ENCODE measurements at places on chromosomes 5 and 9.

GRCh38 chr5:143168171-143168741 is 235.2 kb downstream of the NR3C1 start:
- DNase-seq, result no peak

DNA sequence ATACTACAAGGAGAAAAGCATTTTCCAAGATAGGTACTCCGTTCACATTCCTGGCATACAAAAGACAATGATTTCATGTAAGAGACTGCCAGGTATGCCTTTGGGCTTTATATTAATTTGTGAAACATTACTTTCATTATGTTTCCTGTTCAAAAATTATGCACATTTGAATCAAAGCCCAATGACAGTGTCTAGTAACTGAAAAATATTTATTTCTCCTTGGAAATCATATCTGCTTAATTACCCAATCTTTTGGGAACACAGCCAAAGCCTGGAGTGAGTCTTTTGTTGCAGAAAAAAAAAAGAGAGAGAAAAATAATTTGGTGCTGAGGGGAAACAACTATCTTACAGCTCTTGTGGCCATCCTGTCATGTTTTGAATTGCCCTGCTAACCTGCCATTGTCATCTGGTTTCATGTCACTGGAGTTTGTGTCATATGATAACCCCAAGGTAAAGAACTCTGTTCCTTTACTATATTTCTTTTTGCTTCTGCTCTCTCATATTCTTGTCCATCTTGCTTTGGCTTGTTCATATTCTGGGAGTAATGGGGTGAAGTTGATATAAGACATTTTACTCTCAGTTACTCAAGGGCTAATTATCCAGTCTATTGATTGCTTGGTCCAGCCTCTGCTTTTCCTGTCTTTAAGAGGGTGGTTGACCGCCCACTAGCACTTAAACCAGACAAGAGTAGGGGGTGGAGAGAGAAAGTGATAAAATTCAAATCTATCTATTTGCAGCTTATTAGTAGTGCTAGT is 238.3 kb upstream of the NUDT12 start:
- no peak for DNase-seq

GRCh38 chr9:72981433-72981832 is 28.6 kb upstream of the ALDH1A1 start:
- DNase-seq, result no peak

DNA sequence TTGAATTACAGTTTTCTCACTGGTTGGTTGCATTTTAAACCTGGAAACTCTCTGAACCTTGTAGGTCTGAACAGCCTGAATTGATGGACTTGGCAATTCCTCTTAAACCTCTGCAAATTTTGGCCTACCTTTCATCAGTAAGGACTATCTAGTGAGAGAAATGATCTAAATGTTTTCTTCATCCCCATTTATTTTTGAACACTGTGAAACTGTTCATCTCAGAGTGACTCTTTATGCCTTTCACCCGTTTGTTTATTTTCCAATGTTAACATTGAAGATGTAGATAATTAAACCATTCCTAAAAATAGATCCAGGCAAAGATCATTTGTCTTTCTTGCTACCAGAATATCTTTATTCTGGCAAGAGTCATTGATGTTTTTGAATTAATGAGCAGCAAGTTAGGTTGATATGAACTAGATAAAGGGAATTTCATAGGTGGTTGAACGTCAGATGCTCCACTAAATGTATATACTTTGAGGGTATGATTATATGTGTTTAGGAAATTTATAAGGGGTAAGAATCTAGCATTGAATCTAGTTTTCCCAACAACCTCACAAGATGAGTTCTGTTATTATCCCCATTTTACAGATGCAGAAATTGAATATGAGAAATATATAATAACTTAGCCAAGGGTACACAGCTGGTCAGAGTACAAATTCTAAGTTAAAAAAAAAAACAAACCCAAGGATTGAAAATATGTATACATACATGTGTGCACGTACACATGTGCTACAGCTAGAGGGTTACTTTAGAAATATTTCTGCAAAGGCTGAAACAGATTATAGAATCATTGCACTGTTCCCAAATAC is 3.4 kb downstream of the CPEB4 start:
- DNase-seq, result no peak

GRCh38 chr9:92612292-92612691 is 57.6 kb downstream of the IPPK start:
- DNase-seq, result no peak

- no peak for DNase-seq
These were observed 532.3 kb upstream of the ZNF608 start for GRCh38 chr5:125278711-125279110.

GRCh38 chr5:149437391-149438040 is 58.4 kb upstream of the IL17B start:
- no peak for DNase-seq

- DNase-seq, result no peak
These were observed 639.4 kb downstream of the SEMA5A start for GRCh38 chr5:8906303-8906967.

GRCh38 chr9:95083086-95083768 is 234.3 kb downstream of the FANCC start:
- no peak for DNase-seq

- no peak for DNase-seq
These were observed 247.5 kb downstream of the ARRDC3 start for GRCh38 chr5:91135475-91136248.

DNA sequence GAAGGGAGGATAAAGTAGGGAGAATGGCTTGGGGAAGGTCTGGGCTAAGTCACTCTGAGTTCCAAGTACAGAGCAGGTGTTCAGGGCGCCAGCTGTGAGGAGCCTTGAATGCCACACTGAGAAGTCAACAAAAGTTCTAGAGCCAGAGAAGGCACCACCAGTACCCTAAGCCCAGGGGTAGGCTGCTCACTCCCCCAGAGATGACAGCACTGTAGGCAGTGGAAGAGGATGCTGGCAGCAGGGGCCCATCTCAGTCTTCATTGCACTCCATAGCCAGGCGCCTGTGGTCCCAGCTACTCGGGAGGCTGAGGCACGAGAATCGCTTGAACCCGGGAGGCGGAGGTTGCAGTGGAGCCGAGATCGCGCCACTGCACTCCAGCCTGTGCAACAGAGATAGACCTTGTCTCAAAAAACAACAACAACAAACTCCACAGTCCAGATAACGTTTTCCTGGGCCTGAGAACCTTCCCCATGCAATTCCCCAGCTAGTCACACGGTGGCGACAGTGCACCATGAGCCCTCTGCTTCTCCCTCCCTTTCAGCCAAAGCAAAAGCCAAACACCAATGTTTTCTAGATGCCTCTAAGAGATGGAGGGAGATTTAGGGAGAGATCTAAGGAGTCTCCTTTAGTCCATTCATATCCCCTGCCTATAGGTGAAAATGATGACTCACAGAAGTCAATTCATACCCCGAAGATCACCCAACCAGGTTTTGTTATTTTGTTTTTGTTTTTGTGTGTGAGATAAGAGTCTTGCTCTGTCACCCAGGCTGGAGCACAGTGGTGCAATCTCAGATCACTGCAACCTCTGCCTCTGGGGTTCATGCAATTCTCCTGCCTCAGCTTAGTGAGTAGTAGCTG is 19.8 kb upstream of the NSD1 start:
- DNase-seq, result peak; percentile 88

GRCh38 chr5:53543401-53543800 is 17.0 kb upstream of the NDUFS4 start:
- no peak for DNase-seq

- no peak for DNase-seq
These were observed 1.2 kb downstream of the TTC33 start for GRCh38 chr5:40754381-40755092.

DNA sequence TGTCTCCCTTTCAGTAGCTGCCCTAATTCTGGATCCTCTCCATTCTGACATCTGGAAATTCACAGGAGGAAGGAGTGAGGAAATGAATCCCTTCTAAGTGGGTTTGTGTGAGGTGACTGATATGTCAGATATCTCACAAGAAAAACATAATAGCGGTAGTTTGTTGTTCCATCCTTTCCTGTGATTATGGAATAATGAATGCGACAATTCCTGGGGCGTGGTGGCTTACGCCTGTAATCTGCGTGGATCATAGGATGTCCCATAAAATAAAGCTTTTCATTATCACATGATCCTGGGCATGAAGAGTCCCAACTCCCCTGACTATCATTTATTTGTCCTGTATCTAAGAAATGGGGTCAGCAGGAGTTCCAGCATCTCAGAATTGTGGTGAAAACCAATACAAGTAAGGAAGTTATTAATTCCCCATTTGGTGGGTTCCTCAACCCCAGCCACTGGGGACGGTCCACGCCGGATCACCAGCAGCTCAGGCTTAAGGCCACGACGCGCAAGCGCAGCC is 375 bp upstream of the C5orf24 start:
- no peak for DNase-seq

GRCh38 chr5:177552839-177553455 is 1.4 kb downstream of the FAM193B start:
- DNase-seq, result no peak

DNA sequence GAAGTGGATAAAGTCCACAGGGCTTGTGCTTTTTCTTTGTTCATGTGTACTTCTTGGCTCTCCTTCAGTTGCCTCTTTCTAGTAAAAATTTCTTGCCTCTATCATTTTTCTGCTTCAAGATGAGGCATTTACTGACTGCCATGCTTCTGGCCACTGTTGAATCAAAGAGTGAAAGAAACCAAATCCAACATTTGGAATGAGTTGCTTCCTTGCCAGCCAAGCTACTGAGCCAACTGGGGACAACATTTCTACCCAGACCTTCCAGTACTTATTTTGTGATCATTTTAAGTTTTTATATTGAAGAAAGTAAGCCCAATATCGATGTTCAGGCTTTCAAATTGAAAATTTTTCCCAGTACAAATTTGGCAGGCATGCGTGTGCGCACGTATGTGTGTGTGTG is 73.2 kb downstream of the SNCAIP start:
- DNase-seq, result no peak

DNA sequence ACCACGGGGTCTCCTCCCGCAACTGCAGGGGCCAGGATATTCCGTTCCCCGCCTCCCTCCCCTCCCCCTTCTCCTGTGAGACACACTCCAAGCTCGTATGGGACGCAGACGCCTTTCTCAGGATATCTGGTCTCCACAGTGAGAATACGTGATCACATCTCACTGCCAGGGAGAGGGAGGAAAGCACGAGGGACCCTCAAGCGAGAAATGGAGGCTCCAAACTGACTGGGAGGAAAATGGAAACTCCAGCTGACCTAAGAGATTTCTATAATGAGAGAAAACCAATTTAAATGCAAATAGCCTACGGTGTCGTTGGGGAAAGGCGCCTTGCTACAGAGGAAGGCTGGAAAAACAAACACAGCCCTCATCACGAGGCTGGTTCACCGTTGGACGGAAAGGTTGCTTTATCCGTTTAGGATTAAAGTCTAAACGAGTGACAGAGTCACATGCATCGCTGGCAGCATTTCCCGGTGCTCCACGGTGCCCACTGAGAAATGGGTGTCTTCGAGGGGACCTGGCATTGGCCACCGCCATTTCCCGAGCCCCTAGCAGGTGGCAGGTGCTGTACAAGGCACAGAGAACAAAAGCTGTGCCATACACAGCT is 116.9 kb upstream of the CPEB4 start:
- DNase-seq, result no peak

- peak; percentile 29 for DNase-seq
These were observed 541.0 kb downstream of the RAB3C start for GRCh38 chr5:59123595-59124561.

- no peak for DNase-seq
These were observed 10.3 kb downstream of the SEMA6A start for GRCh38 chr5:116564312-116564711.
